Stimulated activated CD4-positive, alpha-beta T cell treated with anti-CD3 and anti-CD28 coated beads, Interleukin-15, amount 100 ng/mL, for 1 hour (primary cell): ENCODE measurements at places on chromosomes 7 and 10.

GRCh38 chr10:118980135-118980865 is 49.2 kb upstream of the NANOS1 start:
- no peak for DNase-seq

DNA sequence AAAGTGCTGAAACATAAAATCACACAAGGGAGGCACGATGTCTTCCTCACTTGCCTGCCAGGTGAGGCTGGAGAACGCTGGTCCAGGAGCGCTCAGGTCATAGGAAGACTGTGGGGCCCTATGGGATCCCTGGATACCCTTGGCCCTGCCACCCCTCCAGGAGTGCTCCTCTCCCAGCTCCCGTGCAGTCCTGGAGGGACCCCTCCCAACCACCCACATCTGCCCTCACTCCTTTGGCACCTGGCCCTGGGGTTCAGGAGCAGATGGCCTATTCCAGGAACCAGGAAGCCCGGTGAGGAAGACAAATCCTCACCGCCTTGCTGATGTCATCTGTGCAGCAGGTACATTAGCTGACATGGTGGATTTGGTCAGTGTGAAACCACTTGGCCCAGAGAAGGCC is 3.7 kb upstream of the CXCL12 start:
- DNase-seq, result no peak

DNA sequence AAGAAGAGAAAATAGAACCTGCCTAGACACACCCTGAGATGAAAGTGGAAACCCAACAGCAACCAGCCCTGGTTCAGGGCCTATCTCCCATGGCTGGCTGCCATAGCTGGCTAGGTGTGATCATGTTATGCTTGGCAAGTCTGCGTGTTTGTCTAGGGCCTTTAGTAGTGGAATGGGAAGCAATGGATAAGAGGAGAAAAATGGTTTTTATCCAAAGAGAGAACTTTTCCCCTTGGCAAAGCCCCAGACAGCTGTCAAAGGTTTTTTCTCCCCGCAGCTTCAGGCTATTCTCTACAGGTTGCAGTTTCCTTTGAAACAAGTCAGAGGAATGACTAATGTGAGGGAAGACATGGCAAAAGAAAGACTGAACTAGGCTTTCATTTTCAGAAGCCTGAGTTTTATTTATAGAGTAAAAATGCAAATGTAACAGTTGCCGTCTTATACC is 161.5 kb downstream of the SEMA3D start:
- no peak for DNase-seq

DNA sequence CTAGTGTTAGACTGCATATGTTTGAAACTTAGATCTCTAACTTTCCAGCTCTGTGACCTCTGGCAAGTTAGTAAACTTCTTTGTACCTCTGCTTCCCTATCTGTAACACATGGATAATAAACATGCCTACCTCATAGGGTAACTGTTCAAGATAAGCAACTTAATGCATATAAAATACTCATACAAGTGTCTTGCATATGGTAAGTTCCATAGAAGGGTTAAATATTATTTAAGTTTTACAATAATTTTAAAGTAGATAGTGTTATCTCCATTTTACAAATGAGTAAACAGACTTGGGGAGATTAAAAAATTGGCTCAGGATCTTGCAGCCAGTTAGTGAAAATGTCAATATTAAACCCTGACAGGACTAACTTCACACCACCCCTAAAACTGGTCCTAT is 30.1 kb upstream of the CD36 start:
- DNase-seq, result no peak

- DNase-seq, result no peak
Measured at GRCh38 chr7:27102581-27103442, at the start of gene HOXA2. TSS of gene HOXA2 (minus strand) at chr7:27102683. CDS start at chr7:27102500, 183 bp downstream.

GRCh38 chr10:50635286-50635685 is 11.5 kb upstream of the SGMS1 start:
- DNase-seq, result no peak

- no peak for DNase-seq
Measured at GRCh38 chr10:47421057-47421952, 37.2 kb upstream of the ZNF488 start.

GRCh38 chr7:41921453-41921981 is 218.6 kb upstream of the INHBA start:
- DNase-seq, result no peak

- DNase-seq, result peak; percentile 56
Measured at GRCh38 chr10:88879534-88880281, at the start of gene STAMBPL1. TSS of gene STAMBPL1 (plus strand) at chr10:88880245. CDS start at chr10:88901709, 21,464 bp downstream.

- no peak for DNase-seq
Measured at GRCh38 chr10:6721964-6722615, 142.0 kb upstream of the PRKCQ start.

- DNase-seq, result no peak
Measured at GRCh38 chr10:70615784-70616522, 13.4 kb upstream of the PRF1 start.

GRCh38 chr10:49115015-49115795 is at the start of gene VSTM4:
TSS of gene VSTM4 (minus strand) at chr10:49115522. CDS start at chr10:49115485, 37 bp downstream.
- no peak for DNase-seq

DNA sequence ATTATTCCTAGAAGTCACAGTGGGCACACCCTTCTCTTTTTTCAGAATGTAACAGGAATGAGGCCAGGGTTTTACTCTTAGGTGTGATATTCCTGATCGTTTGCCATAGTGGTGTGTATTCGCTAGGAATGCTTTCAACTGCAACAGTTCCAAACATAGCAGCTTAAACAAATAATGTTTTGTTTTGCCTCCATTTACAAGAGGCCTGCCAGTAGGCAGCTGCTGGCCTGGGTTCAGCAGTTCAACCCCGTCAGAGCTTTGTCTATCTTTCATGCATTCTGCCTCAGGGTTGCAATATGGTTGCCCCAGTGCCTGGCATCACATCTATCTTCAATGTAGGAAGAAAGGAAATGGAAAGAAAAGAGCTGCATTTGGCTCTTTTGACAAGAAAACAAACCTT is 21.7 kb upstream of the RET start:
- no peak for DNase-seq

DNA sequence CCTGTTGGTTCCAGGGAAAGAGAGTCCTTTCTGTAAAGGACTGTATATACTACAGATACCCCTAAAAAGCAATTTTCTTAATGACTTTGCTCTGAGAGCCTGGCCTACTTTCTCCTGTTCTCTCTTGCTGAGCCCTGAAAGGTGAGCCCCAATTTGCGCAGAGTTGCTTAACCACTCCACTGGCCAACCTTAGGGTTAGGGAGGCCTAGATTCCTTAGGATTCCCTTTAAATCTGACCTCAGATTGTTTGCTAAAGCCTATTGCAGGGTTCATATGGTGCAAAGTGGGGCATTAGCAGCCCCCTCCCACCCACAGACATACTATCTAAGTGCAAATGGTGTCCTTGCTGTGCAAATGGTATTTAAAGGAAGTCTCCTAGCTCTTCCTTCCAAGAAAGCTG is 164.2 kb downstream of the RNLS start:
- no peak for DNase-seq

DNA sequence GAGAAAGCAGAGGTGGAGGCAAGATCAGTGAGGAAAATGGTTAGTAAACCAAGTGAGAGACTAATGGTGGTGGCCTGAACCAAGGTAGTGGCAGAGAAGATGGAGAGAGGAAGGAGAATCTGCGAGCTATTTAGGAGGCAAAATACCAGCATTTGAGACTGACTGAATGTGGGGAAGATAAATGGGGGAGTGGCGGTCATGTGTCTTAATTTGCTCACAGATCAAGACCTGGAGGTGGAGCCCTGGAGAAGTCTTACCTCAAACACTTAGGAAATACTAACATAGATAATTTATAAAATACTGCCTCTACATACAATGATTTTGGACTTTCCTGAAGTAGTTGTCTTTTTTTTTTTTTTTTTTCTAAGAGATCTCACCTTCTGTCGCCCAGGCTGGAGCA is 34.7 kb downstream of the ICA1 start:
- DNase-seq, result no peak

- DNase-seq, result no peak
Measured at GRCh38 chr7:84640637-84641036, 446.0 kb upstream of the SEMA3A start.

DNA sequence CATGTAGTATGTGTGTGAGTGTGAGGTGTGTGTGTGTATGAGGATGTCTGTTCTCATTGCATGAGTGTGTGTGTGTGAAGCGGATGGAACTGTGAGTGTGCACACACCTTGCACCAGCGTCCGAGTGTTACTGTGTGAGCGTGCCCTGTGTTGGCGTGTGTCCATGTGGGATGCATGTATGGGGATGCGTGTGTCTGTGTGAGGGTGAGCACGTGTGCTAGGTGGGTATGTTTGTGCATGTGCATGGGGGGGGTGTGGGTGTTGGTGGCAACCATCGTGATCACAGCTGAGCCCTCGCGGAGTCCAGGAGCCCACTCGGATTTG is 6.4 kb downstream of the KNDC1 start:
- no peak for DNase-seq

DNA sequence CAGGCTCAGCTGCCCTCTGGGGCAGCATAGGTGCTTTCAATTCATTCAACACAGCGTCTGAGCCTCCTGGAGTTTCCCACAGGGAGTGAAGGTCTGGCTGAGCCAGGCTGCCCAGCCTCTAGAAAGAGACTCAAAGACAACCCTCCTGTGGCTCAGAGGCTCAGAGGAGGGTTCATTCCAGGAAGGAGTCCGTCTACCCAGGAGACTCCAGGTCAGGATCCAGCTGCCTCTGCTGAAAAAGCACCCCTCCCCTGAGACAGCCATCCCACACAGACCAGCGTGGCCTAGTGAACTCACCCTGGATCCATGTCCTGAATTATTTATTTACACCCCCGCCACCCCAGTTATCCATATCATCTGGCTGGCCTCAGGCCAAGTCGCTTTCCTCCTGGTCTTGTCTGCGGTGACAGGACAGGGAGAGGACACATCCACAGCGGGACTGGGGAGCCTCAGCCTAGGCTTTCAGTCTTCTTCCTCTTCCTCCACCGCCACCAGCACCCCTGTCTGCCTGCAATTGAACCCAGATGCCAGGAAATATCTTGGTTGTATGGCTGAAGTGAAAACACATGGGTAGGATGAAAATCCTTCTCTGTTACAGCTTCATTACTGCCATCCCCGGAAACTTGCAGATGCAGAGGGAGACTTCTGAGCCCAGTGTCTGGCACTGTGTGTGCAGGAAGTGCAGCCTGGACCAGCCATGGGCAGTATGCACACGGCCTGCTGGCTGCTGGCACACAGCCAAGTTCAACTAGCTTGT is 44.0 kb upstream of the COL13A1 start:
- no peak for DNase-seq

DNA sequence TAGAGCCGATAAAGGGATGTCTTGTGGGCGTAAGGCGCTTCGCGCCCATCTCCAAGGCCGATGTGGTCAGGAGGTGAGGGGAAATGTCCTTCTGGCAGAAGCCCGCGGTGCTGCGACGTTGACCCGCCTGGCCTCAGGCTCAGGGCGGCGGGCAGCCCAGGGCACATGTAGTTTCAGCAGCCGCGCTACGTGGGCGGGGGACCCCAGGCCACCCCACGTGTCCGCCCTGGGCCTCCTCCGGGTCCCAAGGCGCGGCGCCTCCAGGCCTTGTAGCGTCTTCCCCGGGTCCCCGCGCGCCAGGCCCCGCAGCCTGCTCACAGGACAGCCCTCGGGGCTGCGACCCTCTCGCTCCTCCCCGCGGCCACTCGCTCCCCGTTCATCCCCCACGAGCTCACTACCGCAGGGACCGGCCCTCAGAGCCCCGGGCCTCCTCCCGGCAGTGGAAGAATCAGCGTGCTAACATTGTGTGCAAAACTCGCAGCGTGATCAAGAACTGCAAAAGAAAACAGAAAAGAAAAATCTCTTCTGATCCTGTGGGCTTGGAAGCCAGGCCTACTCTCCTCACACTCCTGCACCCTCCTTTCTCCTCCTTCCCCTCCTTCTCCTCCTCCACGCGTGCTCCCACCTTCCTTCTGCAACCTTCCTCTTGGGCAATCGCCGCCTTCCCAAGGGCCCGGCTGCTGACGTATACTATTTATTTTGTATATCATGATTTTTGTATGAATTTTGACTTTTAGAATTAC is 4.4 kb upstream of the TBX20 start:
- DNase-seq, result no peak

DNA sequence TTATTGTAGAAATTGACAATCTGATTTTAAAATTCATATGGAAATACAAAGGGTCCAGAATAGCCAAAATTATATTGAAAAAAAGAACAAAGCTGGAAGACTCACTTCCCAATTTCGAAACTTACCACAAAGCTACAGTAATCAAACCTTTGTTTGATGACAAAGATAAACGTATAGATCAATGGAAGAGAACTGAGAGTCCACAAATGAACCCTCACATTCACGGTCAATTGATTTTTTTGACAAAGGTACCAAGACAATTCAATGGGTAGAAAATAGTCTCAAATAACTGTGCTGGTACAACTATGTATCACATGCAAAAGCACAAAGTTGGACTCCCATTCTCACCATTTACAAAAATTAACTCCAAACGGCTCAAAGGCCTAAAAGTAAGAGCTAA is 8.7 kb downstream of the KPNA7 start:
- DNase-seq, result no peak

GRCh38 chr7:94115316-94115715 is 111.2 kb upstream of the BET1 start:
- DNase-seq, result no peak

DNA sequence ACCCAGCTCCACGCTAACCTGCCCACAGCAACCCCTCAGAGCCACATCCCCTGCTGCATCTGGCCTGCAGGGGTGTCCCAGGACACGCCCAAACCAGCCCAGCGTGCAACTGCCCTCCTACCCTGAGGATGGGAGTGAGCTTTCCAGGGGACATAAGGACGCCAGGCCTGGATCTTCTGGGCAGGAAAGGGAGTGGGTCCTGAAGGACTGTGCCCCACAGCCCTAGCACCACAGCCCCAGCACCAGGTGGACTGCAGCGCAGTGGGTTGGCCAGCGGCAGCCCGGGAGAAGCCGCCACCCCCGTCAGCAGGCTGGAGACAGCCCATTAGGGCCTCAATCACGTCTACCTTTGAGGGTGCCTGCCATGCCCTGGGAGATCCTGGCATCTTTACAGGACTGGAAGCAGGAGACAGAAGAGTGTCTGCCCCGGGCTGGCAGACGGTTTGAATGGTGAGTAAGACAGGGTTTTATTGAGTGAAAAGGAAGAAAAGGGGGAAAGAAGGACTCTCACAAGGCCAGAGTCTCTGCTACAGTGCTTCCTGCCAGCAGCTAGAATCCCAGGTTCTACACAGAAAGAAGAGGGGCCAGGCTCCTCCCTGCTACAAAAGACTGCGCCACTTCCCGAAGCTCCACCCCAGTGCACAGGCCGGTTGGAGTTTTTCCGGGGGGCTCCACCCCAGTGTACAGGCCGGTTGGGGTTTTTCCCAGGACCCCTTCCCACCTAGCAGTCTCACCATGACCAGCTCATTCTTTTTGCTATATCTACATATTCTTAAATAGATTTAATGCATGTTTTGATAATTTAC is 69.8 kb upstream of the KCTD7 start:
- no peak for DNase-seq

DNA sequence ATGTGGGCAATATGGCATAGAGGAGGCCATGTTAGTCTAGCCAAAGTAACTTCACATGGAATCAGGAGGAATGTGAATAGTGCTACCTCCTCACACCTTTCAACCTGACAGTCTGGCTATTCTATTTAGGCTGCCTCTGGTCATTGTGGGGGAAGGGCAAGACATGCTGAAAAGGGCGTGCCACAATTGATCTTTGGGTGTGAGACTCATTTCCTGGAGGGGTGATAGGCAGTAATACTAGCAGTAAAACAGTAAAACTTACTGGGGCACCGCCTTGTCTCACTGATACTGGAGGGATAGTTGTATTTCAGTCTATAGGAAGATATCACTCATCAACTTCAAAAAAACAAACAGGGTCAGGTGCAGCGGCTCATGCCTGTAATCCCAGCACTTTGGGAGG is 88.7 kb downstream of the TMEM168 start:
- DNase-seq, result no peak

- no peak for DNase-seq
Measured at GRCh38 chr7:50962962-50963374, 180.3 kb upstream of the GRB10 start.

- DNase-seq, result no peak
Measured at GRCh38 chr7:55250313-55250712, 114.8 kb upstream of the LANCL2 start.
